Stimulated activated CD4-positive, alpha-beta T cell treated with anti-CD3 and anti-CD28 coated beads, Interleukin-2, amount 100 ng/mL, for 48 hours (primary cell): ENCODE measurements at places on chromosomes 1 and 21.

DNA sequence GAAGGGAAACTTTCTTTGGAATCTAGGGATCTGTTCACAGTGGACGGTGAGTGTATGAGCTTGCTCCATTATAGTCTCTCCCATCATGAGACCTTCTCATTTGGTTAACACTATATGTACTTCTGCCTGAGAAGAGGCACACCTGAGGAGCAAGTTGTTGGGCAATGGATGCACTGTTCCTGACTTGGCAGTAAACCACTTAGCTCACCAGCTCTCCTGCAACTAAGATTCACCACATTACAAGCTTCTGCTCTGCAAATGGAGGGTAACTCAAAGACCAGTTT lies 10.2 kb downstream of the MACF1 start:
- no peak for DNase-seq

DNA sequence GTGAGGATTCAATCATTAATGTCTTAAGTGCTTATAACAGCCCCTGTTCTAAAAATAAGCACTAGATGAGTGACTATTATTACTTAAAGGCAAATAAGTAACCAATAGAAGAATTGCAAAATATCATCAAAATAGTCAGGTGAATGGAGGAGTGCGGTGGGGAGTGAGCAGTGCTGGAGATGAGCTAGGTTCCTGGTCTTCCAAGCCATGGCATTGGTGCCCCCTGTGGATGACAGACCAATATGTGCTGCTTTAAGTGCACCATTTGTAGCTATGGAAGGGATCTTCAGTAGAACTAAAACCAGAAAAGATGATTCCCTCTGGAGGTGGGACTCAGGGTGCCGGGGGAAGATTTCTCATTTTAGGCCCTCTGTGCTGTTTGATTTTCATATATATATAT lies 46.1 kb upstream of the SLC30A1 start:
- DNase-seq = no peak

- no peak for DNase-seq
Observed at GRCh38 chr21:14877581-14878228, 187.1 kb downstream of the NRIP1 start.

- DNase-seq = no peak
Observed at GRCh38 chr1:214548988-214549387, 2.4 kb downstream of the PTPN14 start.

- no peak for DNase-seq
Observed at GRCh38 chr1:198220428-198220827, 63.6 kb downstream of the NEK7 start.

- DNase-seq = no peak
Observed at GRCh38 chr21:29718081-29718815, 221.5 kb downstream of the GRIK1 start.

- no peak for DNase-seq
Observed at GRCh38 chr21:33444499-33444898, 35.3 kb downstream of the TMEM50B start.

DNA sequence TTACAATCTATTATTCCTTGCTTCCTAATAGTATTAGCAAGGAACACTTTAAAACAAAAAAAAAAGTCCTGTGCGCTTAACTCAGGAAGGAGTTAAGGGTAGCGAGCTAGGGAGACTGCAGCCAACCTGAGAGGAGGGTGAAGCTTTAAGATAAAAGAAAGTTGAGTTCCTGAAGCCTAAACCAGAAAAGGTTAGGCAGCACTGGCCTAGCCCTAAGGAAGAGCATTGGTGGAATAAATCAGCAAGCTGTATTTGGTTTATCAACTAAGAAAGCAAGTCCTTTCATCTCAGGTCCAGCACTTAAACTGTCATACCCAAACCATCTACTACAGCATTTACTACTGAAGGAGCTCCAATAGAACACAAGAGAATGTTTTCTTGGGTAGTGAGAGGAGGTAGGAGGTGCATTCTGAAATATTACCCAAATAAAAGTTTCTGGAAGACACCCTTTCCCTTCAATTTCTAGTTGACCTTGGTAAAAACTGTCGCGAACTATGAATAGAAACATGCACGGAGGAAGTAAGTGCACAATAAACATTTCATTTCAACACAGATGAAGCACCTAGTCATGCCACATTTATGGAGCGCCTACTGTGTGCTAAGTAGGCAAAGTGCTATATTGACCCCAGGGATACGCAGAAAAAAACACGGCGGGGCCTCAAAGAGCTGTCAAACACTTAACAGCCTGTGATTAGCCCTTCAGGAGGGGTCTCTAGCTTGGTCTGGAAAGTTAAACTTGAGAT lies 1.3 kb downstream of the GLRX2 start:
- no peak for DNase-seq

DNA sequence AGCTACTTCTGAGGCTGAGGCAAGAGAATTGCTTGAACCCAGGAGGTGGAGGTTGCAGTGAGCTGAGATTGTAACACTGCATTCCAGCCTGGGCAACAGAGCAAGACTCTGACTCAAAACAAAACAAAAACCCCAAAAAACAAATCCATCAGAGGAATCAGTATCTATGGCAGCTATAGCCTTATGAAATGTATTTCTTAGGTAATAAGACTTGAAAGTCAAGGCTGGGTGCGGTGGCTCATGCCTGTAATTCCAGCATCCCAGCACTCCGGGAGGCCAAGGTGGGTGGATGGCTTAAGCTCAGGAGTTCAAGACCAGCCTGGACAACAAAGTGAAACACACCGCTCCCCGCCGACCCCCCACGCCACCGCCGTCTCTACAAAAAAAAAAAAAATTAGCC lies 31.1 kb upstream of the EYA3 start:
- no peak for DNase-seq

DNA sequence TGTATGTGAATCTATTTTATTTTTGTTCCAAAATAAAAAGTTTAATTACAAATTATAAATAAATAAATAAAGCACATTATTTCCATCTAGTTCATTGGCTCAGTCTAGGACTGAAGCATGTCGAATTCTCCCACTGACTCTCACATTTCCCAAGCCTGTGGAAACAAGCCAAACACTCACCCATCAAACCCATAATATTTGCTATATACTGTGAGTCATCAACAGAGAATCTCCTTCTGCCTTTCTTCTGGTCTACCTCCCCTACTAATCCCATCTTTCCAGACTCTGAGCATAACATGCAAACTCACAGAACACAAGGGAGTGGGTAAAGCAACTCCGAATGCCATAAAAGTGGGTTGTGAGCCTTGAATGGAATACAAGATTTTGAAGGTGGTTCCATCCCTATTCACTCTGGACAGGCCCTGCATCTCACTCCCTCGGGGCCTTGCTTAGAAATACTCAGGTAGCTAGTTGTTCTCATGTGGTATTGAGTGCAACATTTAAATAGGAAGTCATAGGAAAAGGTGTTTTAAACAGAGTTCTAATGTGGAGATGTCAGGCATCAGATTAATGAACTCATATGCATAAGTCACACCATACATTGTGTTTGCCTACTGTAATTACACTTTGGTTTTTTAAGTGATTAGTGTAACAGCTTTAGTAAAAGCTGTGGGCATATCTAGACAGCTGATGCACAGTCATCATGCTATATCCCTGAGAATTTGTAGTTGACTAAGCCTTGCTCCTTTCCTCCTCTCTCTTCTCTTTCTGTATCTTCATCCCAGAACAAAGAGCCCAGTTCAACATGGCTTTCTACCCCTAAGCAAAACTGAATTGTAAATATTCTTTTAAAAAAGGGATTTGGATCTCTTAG lies 47.0 kb downstream of the F5 start:
- no peak for DNase-seq

- no peak for DNase-seq
Observed at GRCh38 chr1:61109158-61109557, 26.8 kb downstream of the NFIA start.

GRCh38 chr1:117793413-117793812 lies 136.0 kb downstream of the GDAP2 start:
- DNase-seq = no peak

GRCh38 chr1:50968158-50968820 lies 1.8 kb upstream of the CDKN2C start:
- DNase-seq = peak; percentile 68

GRCh38 chr1:203206129-203206687 lies 19.7 kb upstream of the CHI3L1 start:
- DNase-seq = no peak
